ENCODE measurements at places on chromosomes 5 and 9. TPM values are rescaled to one million over a fixed set of nuclear protein-coding genes. Genes with fewer than 3 reads are reported as not detected.

The RNF208 gene
- not detected for total RNA-seq

The ZFP37 gene
- 8.9 TPM for total RNA-seq

The VLDLR gene
- 60.1 TPM for total RNA-seq

The SLC45A2 gene
- total RNA-seq: not detected

The PCDHB12 gene
- 4.8 TPM for total RNA-seq

The SH3RF2 gene
- total RNA-seq: 14.3 TPM

The LEAP2 gene
- total RNA-seq: 2.3 TPM

The DRD1 gene
- 0.21 TPM for total RNA-seq

The FBP2 gene
- 83.0 TPM for total RNA-seq

The CDC25C gene
- total RNA-seq: 4.4 TPM

The DNAI1 gene
- total RNA-seq: not detected

The GLIPR2 gene
- total RNA-seq: 49.3 TPM

The SPINK4 gene
- not detected for total RNA-seq

The TUSC1 gene
- total RNA-seq: 20.7 TPM

The RALGPS1 gene
- total RNA-seq: 11.7 TPM

The POU5F2 gene
- total RNA-seq: 5.7 TPM

The ZBED3 gene
- 5.5 TPM for total RNA-seq

The MAP1B gene
- 116 TPM for total RNA-seq

The TERT gene
- 0.21 TPM for total RNA-seq

The IL7R gene
- 0.72 TPM for total RNA-seq

The ASS1 gene
- 74.5 TPM for total RNA-seq

The CKS2 gene
- 48.1 TPM for total RNA-seq

The OBP2B gene
- total RNA-seq: not detected

The AP3B1 gene
- 47.6 TPM for total RNA-seq

The IFNA13 gene
- not detected for total RNA-seq

The TEX48 gene
- total RNA-seq: not detected

The TIMD4 gene
- total RNA-seq: not detected

The SPINK6 gene
- not detected for total RNA-seq

Data from tongue (tissue), 3 donors.